Activated naive CD4-positive, alpha-beta T cell treated with anti-CD3 and anti-CD28 coated beads, Interleukin-2, amount 50 U/mL, for 16 hours (primary cell): ENCODE measurements at places on chromosomes 16 and 17.

GRCh38 chr16:50915120-50915519 is 173.2 kb downstream of the CYLD start:
- DNase-seq, result no peak

- DNase-seq, result peak; percentile 78
These were observed at the start of gene HSF5 for GRCh38 chr17:58487589-58488427. Gene HSF5, minus strand, starts transcription at chr17:58488408. Its CDS starts 134 bp downstream, at chr17:58488274.

DNA sequence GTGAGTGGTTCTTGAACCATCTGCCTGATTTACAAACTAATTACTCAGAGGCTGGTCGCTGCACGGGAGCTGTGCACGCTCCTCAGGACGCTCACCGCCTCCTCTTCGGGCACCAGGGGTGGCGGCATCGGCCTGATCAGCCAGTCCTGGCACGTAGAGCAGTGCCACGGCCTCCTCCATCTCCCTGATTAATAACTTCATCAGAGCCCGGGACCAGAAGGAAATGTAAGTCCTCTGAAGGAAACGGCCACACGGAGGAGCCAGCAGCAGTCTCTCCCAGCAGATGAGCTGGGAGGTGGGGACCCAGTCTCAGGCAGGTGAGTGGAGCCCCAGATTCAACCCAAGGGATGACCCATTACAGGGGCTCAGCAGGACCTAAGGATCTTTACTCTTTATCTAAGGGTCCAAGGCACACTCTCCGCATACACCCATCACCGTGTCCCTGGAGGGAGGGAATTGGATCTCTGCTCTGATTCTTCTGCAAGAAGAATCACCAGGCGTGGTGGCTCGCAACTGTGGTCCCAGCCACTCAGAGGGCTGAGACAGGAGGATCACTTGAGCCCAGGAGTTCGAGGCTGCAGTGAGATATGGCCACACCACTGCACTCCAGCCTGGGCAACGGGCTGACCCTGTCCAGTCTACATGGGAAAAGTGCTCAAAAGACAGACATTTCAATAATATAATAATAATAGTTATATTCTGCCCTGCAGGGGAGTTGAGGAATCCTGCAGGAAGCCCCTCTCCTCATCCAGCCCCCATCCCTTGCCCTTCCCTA is 366.5 kb downstream of the SEC14L1 start:
- no peak for DNase-seq

DNA sequence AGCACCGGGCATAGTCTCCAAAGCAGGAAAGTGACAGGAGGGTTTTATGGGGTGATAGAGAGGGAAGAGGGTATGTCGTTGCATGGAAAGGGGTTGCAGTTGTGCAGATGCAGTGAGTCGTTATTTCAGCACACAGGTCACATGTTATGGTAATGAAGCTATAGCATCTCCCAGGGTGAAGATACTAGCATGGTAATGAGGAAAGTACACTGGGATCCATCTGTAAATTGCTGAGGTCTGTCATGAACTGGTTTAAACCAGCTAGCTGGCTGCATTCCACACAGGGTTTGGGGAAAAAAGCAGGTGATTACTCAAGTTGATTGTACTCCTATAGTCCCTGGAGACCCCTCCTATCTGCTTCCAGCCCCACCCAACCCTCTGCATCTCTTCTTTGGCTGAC is 11.7 kb downstream of the COX11 start:
- DNase-seq, result no peak

- DNase-seq, result no peak
These were observed 342.2 kb upstream of the TNRC6C start for GRCh38 chr17:77616254-77616731.

DNA sequence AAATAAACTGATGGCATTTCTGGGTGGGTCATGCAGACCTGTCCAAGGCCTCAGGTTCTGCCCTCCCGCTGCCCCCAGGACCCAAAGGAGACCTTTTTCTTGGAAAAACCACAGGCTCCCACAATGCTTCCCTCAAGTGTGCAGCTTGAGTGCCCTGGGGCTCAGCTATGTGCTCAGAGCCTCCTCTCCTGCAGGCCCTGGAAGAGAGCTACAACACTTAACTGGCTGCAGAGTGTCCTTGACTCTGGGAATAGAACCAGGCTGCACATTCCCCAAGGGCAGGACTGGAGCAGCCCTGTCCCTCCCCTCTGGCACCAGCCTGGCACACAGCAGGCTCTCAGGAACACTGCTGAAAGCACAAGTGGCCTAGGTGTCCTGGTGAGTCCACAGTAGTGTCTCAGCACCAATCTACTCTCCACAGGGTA is 4.8 kb upstream of the SREBF1 start:
- no peak for DNase-seq

DNA sequence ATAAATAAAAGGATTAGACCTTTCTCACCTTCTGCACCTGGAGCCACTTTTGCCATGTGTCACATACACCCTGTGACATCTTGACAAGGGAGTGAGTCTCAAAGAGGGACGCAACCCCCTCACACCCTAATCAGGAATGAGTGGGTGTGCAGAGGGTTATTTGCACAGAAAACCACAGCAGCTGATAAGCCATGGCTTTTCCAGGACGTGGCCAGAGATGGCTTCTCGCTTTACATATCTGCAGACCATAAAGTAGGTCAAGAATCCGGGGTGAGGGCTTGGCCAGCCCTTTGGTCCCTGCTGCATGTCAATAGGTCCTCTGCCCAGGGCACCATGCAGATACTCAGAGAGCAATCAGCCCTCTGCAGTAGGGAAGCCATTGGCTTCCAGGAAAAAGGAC is 2.4 kb upstream of the CD300LF start:
- DNase-seq, result no peak

GRCh38 chr17:63066158-63066813 is 100.3 kb downstream of the TANC2 start:
- no peak for DNase-seq

DNA sequence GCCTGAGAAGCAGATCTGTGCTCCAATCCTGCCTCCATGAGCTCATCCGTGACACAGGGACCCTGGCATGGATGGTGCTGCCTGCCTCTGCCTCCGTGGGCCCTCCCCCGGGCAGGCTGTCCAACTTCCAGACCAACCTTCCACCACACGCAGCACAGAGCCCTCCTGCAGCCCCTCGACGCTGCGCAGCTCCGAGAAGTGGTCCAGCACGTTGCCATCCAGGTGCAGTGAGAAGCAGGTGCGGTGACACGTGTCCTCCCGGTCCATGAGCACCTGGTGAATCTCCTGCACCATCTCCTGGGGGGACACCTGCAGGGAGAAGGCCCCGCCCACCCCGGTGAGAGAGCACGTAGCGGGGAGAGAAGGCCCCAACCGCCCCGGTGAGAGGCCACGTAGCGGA is 8.4 kb downstream of the CLUH start:
- DNase-seq, result peak; percentile 9

DNA sequence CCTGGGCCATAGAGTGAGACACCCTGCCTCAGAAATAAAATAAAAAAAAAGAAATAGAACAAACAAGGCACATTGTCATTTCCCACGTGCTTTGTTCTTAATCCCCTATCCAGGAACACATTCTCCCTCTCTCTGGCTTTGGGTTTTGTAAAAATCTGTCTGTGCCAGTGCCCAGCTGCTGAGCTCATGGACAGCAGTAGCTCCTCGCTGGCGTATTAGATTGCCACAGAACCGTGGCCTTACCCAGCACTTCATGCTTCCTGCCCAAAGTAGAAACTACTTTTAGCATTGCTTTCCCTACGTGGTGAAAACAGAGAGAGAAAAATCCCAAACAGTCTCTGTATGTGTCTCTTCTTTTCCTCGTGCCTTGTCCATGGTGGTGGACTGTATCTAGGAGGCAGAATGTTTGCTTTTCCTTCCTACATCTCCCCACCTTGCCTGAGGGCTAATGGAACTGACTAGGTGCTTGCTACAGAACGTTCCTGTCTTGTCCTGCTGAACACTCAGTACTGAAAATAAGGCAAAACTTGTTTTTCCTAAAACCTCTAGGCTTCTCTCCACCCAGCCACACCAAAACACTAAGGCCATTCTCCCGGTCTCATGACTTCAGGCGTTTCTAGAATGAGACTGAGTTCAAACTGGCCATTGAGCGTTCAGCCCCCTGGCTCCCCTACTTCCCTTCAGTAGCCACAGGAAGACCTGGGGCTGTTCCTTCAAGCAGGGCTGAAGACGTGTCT is 26.1 kb downstream of the MNT start:
- no peak for DNase-seq

- DNase-seq, result no peak
These were observed 347.5 kb upstream of the ASIC2 start for GRCh38 chr17:33640629-33641028.

DNA sequence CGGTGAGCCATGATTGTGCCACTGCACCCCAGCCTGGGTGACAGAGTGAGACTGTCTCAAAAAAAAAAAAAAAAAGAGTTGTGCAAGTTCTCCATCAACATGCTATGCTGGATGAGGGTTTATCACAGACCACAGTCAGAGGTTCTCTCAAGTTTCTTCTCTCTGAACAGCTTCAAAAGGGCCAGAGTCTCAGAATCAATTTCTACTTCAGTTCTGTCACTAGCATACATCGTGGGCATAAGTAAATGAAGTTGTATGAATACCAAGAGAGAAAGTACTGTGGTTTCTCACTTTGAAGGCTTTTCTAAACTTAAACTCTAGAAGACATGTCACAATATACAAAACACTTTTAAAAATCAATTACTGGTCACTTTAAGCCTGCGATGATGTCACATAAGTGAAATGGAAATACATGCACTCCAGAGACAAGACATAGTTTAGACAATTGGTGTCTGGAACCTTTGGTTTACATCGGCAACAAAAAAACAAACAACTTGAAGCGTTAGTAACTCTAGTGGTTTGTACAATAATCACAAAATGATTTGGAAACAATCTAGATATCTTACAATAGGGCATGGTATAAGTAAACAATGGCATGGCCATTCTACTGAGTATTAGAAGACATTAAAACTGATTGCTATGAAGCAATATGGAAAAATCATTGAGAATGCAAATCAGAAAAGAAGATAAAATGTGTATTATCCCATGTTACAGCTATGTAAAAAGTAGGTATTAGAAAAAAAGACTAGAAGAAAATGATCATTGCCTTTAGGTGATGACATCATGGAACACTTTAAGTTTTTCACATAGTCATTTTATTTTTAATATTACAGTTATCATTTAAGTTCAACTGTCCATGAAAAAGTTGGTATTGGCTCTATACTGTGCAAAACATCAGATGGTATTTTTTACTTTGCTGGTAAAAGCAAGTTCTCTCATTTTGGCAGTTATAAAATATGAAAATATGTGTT is 232.3 kb downstream of the ZFHX3 start:
- no peak for DNase-seq

- peak; percentile 80 for DNase-seq
These were observed 68.2 kb downstream of the MYO18A start for GRCh38 chr17:29111816-29112499.

GRCh38 chr17:51992864-51993416 is 165.6 kb downstream of the CA10 start:
- DNase-seq, result no peak

- no peak for DNase-seq
These were observed 135.4 kb upstream of the AXIN2 start for GRCh38 chr17:65696739-65697394.

DNA sequence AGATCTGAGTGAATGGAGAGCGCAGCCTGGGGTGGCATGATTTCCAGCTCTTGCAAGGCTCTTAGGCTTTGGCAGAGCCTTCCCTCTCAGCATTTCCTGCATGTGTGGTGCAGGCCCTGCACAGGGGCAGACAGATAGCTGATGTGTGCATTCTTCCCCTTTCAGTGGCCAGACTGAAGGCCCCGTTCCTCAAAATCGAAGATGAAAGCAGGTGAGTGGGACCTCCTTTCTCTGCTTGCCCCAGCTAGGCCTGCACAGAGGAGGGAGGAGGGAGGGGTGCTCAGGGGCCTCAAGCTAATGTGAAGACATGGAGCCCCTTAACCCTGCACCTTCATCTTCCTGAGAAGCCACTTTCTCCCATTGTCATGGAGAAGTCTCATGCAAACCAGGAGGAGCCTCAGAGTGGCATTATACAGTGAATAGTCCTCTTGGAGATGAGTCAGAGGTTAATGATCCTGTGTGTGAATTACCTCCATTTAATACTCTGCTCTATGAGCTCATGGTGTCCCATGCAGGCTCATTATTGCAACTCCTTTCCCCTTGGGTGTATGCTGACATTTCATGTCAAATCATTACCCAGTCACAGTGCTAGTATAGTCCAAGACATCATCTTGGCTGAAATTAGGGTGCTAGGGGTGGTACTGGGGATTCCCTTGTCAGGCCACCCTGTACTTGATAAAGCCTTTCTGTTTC is 20.4 kb upstream of the ADAM11 start:
- DNase-seq, result no peak

- DNase-seq, result peak; percentile 55
These were observed 5.3 kb downstream of the RPL13 start for GRCh38 chr16:89565506-89566372.

- no peak for DNase-seq
These were observed 72.0 kb downstream of the ABCC6 start for GRCh38 chr16:16151315-16151714.

DNA sequence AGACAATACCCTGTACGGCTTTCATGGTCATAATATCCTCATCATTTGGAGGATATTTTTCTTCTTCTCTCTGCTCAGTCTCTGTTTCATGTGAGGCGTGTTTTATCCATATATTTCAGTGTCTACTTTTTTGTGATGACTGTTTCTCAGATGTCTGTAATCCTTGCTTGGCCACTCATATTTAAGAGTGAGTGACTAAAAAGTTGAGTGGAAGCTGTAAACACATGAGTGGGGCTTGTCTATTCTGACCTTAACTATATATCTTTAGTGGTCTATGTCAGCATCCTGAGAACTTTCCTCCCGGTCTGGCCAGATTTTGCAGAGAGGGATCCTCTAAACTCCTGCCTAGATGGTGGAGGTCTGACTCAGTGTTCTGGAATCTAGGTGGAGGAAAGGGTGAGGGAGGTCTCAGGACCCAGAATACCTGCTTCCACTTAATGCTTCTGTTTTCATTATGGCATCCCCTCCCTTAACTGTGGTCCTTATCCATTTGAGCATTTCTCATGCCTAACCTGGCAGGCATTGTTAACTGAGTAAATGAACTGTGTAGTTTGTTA is 6.0 kb downstream of the DDX19B start:
- no peak for DNase-seq

DNA sequence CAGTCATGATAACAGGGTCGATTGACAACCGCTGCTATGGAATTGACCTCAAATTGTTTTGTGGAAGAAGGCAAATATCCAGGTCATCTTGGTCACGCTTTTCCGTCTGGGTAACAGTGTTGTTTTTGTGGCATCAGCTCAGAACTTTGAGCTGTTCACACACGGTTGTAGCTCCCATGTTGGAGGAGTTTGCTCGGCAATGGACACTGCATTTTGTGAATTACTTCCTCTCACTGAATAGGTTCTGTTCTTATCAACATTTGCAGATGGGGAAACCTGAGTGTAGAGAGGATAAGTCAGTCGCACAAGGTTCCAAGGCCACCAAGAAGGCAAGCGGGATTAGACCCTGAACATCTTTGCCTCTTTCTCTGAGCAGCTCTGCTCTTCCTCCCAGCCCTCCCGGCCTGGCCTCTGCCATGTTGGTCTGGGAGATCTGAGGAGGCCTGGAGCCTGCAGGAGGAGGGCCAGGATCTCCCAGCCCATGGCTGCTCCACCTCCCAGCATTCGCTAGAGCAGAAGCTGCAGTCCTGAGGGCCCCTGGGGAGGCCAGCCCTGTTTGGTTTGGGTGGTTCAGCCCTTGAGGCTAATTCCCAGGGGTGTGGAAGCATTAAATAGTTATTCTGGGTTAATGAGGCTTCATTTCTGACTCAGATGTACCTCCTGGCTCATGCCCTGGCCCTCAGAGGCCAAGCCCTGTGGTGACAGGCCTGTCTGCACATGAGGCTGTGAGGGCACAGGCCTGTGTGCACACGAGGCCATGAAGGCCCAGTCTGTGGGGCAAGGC is 154.1 kb upstream of the PLCG2 start:
- DNase-seq, result no peak
